Uterus (tissue), 4 donors: ENCODE measurements at places on chromosomes 11 and 22.

GRCh38 chr22:44023404-44024287 lies 456 bp upstream of the PARVB start:
- peak; percentile 42 for DNase-seq

DNA sequence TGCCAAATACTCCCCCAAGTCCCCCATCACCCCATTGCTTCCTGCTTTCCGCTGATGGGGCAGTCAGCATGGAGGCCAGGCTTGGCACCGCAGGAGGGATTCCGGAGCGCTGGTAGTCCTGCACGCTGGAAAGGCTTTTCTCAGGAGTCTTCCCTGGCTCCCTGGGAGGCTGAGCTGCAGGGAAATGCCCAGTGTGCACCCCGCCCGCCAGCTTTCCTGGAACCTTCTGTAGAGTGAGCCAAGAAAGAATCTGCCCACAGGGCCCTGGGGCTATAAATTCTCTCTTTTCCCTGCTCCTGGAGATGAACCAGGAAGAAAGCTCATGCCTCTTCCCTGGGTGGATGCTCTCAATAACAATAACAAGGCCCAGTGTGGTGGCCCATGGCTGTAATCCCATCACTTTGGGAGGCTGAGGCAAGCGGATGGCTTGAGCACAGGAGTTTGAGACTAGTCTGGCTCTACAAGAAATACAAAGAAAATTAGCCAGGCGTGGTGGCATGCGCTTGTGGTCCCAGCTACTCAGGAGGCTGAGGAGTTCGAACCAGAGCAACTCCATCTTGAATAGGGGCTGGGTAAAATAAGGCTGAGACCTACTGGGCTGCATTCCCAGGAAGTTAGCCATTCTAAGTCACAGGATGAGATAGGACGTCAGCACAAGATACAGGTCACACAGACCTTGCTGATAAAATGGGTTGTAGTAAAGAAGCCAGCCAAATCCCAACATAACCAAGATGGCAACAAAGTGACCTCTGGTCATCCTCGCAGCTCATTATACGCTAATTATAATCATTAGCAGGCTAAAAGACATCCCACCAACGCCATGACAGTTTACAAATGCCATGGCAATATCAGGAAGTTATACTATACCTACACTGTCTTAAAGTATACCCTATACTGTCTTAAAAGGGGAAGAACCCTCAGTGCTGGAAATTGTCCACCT lies 46.4 kb upstream of the FTH1 start:
- DNase-seq: peak; percentile 57

DNA sequence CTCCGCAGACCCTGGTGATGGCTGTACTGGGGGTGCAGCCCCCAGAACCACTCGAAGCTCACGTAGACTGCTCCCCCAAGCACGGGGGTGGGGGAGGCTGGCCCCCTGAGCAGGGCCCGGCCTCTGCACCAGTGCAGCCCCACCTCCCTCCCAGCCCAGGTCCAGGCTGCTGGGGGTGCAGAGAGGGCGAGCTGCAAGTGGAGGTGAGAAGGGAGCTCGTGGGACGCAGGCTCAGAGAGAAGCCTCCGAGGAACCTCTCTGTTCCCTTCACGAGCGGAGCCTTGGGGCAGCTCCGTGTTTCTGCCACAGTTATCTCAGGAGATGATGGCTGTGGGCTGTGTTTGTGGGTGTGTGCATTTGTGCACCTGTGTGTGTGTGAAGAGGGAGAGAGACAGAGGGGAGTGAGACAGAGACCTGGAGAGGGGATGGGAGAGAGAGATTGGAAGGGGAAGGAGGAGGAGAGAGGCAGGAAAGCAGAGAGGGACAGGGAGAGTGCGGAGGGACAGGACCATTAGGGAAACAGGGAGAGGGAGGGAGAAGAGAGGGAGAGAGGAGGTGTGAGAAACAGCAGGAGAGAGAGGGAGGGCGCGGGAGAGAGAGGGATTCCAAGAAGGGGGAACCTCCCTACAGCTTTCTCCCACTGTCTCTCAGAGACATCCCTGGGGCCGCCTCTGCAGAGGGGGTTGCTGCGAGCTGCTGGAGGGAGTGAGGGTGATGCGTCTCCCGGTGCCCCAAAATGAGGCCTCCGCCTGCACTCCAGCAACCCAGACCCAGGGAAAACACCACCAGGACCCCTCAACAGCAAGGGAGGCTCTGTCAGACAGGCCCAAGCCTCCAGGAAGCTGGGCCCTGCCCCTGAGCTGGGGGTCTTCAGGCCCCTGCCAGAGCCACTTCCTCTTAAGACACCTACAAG lies 1488.6 kb downstream of the BRD1 start:
- no peak for DNase-seq

DNA sequence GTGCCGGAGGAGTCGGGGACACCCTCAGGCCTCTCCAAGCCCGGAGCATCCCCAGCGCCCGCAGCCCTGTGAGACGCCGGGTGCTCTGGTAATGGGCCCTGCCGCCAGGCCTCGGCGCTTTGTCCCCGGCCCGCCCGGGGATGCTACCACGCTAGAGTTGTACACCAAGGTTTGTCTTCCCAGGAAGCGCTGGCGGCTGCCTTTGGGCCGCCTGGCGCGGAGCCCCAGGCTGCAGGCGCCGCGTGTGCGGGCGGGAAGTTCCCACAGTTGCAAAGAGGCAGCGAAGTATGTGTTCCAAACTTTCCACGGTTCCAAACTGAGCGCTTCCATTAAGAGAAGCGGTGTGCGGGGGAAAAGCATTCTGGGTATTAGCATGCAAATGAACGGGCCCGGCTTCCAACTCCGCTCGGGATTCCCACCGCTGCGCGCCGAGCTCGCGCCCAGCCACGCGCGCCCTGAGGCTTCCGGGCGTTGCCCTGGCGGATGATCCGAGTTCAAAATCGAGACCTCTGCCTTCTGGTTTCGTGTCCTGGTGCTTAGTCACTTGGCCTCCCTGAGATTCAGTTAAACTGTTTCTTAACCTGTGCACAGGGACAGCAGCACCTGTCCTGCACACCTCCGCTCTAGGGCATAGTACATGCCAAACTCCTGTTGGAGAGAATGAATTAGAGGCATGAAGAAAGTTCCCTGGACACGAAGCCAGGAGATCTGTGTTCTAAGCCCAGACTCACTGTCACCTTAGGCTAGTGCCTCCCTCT lies 1.3 kb upstream of the PATZ1 start:
- peak; percentile 64 for DNase-seq

GRCh38 chr11:69358398-69359020 lies 64.6 kb downstream of the MYEOV start:
- DNase-seq: no peak

DNA sequence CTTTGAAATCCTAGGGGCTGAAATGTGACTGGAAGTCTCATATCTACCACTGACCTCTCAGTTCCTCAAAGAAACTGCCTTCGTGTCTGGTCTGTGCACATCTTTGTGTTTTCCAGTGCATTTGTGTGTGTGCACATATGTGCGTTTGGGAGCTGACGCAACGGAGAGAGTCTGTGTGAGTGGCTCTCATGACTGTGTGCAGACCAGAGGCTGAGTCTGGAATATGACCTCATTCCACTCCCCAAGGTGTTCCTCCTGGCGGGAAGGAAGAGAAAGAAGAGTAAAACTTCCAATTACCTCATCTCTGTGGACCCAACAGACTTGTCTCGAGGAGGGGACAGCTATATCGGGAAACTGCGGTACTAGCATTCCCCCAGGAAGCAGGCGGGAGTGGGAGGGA lies 16.5 kb downstream of the TUB start:
- no peak for DNase-seq

DNA sequence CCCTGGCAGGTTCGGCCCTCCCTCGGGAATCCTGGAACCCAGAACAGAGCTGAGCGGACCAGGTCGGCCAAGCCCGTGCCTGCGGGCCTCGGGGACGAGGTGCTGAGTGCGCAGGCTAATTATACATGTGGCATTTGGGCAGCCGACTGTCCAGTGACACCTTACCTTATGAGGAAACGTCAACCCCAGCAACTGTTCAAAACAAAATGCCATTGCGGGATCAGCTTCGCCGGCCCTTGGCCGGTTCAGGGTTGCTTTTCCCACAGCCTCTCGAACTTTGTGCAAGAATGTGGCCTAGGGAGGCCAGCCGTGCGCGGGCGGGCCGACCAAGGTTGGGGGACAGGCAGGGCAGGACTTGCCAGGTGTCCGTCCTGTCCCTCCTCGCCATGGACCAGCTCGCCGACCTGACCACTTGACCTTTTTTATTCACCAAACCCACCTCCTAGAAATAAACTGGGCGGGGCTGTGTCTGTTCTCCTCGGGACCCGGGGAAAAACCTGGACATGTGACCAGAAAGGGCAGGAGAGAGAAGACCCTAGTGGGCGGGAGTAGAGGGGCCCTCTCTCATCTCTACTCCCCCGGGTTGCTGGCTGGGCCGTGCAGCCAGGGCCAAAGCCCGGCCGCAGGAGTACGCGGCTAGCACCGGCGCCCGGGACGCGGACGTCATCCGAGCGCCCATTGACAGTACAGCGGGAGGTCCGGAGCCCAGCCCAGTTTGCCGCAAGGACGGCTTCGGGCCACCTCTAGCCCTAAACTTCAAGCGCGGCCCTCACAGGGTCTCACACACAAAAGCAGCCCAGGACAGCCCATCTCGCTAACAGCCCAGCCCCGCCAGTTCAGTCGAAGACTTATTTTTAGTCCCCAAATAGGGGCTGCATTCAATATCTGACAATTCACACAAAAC lies 134.3 kb upstream of the C11orf58 start:
- no peak for DNase-seq

DNA sequence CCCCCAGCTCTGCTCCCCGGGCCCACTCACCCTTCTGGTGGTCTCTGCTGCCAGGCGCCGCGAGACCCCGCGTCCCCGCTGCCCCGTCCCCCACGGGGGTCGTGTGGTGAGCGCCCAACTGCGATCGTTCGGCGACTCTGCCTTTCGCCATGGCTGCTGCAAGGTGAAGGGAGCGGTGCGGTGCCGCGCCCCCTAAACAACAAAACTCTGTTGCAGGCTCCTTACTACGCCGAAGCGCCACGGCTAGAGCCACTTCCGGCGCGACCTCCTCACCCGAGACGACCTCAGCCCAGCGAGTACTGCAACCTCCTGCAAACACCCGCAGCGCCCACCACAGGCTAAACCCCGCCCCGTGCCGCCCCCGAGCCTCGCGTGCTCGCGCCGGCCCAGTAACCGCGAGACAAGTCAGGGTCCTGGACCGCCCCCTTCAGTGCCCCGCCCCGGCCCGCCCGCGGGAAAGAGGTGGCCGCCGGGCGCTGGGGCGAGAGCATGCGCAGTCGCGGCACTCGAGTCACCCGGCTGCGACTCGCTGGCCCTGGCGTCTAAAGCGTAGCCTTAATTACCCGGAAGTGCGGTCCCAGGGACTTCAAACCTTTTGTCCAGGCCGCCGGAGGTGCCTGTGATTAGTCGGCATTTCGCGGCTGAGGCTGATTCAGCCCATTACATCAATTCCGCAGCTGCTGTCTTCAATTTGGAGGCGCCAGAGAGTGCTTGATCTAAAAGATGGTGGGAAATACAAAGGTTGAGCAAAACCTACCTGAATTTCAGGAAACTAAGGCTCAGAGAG lies at the start of gene TMEM41B:
TSS of gene TMEM41B (minus strand) at position 303 of the 787 bp plus-strand sequence. CDS start at position 151, 152 bp downstream.
- peak; percentile 97 for DNase-seq

- no peak for DNase-seq
Observed at GRCh38 chr11:130622141-130622542, 173.7 kb downstream of the ADAMTS15 start.

DNA sequence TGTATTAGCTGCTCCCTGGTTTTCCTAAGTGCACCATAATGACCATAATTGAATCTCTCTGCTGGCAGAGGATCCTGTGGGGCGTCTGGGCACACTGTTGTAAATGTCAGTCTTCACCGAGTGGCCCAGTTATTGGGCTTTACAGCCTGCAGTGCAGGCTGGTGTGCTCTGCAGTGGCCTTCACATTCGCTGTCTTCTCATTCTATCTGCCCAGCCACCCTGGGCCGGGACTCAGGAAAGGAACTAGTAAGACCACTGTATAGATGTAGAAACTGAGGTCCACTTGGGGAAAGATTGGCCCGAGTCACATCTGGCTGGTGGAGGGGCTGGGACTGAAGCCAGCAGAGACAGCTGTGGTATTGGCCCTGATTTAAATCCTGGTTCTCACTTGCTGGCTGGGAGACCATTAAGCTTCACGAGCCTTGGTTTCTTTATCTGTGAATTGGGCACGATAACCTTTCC lies 49.3 kb downstream of the TSPAN18 start:
- DNase-seq: peak; percentile 5

DNA sequence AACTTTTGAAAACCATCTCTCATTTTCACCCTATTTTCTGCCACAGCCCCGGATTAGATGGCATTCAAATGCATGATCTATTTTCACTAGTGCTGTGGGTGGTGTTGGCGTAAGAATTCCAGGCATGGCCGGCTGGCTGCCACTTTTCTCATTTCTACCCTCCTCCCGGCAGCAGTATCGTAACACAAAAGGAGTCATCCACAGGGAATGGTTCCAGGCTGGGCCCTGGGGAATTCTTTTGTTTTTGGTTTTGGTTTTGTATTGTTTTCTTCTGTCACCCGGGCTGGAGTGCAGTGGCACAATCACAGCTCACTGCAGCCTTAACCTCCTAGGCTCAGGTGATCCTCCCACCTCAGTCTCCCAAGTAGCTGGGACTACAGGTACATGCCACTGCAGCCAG lies 13.8 kb downstream of the JAML start:
- no peak for DNase-seq

GRCh38 chr11:33701302-33702230 lies 940 bp upstream of the C11orf91 start:
- no peak for DNase-seq

DNA sequence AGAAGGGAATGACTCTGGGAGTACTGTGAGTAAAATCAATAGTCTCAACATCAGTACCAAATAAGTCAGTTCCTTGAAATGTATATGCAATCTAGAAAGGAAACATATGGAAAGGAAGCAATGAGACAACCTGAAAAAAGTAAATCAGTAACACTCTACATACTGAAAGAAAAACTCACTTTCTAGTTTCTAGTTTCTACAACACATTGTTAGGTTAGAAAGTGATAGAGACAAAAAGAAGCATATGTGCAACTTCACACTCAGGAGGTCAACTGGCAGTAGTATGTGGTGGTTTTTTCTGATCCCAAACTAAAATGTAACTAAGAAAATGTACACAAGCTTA lies 156.5 kb upstream of the SOX6 start:
- no peak for DNase-seq
